ENCODE measurements at places on chromosomes 3 and 15.

- peak; percentile 31 for DNase-seq
Measured at GRCh38 chr15:76208786-76209424, 102.4 kb downstream of the ETFA start.

DNA sequence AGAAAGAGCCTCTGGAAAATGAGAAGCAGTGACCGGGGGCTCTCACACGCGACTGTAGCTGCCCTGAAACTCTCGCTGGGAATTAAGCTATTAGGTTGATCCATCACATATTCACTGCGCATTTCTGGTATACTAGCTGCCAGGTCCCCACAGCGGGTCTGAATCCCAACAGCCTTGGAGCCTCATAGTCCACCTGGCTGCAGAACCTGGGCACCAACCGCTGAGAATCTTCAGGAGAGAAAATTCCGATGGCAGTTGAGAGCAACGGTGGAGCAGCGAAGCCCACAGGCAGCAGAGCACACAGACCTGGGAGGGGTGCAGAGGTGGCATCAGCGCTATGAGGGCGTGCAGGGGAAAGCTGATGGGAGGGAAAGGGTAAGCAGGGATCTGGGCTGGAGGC is 75.1 kb downstream of the FAM174B start:
- no peak for DNase-seq

- DNase-seq: peak; percentile 27
Measured at GRCh38 chr3:143429628-143430514, 310.3 kb downstream of the CHST2 start.

DNA sequence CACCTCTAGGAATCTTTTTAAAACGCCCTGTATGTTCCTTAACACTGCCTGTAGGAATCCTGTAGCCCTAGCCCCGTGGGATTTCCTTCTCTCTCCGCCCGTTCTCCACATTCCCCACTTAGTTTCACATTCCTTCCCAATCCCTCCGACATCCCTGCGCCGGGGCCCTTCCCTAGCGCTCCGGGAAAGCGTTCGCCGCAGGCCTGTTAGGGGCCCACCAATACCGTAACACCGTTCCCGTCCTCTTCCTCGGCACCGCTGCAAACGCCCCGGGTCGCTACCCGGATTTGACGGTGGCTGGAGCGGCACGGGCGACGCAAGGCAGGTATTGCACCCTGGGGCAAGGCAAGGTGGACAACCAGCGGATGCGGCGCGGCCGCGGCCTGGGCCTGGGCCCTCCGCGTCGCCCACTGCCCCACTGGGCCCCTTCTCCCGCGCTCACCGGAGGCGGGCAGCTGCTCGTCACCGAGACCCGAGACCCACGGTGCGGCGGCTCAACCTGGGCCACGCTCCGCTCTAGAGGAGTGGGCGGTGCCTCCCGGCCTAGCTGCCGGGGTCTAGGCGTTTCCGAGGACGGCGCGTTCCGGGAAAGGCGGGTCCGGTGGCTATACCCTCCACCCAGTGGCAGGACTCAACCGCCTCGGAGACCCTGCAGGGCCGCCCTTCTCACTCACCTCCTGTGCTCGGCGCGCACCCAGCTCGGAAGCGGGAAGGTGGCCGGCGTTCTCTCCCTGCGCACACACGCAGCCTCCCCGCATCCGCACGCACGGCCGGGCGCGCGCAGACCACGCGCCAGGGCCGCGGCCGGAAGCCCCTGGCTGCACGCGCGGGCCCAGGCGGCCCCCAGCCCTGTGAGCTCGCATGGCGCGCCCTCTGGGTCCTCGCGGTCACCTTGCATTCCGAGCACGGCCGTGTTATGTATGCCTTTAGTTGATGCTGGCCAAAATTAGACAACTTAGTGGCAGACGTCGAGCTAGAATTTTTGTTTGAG is at the start of gene B3GALNT1:
B3GALNT1 (minus strand) TSS at position 789 of the 991 bp plus-strand sequence. CDS start 18,595 bp downstream, outside the sequence.
- DNase-seq: peak; percentile 50

DNA sequence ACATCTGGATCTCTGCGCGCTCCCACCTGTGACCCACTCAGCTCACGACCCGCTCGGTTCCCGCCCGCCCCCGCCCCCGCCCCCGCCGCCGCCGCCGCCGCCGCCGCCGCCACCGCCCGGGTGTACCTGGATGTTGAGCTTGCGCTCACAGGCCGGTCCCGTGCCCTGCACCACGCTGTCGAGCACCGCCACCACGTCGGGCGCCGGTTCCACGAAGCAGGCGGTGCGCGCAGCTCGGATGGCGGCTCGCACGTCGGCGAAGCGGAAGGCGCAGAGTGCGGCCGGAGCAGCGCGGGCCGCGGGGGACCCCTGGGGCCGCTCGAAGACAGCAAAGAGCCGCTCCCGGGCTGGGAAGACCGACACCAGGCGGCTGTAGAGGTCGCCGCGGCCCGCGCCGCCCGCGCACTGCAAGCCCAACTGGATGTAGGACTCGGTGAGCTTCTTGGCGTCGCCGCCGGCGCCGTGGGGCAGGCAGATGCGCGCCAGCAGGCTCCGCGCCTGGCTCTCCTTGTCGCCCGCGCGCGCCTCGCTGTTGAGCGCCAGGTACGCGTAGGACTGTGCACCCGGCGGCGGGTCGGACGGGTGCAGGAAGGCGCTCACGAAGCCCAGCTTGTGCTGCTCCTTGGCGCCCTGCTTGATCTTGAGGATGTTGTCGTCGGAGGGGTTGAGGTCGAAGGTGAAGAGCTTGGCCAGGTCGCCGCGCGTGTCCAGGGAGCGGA is 1.1 kb downstream of the PLXND1 start:
- peak; percentile 51 for DNase-seq

GRCh38 chr3:32978331-32978730 is 26.9 kb downstream of the CCR4 start:
- no peak for DNase-seq

GRCh38 chr15:82108489-82109078 is 62.8 kb upstream of the MEX3B start:
- peak; percentile 50 for DNase-seq
